Mammary microvascular endothelial cell (primary cell): ENCODE measurements at places on chromosomes 7 and 10. TPM values are rescaled to one million over a fixed set of nuclear protein-coding genes. Genes with fewer than 3 reads are reported as not detected.

Gene CADPS2
- 32.0 and 35.9 TPM in 2 replicates for total RNA-seq

Gene CTAGE4
- total RNA-seq, result 0.33 TPM in 1 of 2 replicates, not detected in the other

Gene PAX4
- not detected in 2 replicates for total RNA-seq

Gene NDUFB2
- total RNA-seq, result 499 and 653 TPM in 2 replicates

Gene SGPL1
- 8.5 and 10.1 TPM in 2 replicates for total RNA-seq

Gene CDNF
- total RNA-seq, result 0.44 and 1.1 TPM in 2 replicates

Gene SERPINE1
- 1,812 and 1,952 TPM in 2 replicates for total RNA-seq

Gene GOLGA7B
- 0.05 TPM in 1 of 2 replicates, not detected in the other for total RNA-seq
